Right kidney (tissue), 9 donors: ENCODE measurements at places on chromosomes 2 and 18.
A peak's percentile ranks its signal among the peaks of the same experiment; 100 is the strongest.

- no peak for DNase-seq
Measured at GRCh38 chr2:172305066-172305465, 122.3 kb upstream of the ITGA6 start.

GRCh38 chr2:24343225-24343882 lies 17.0 kb downstream of the ITSN2 start:
- DNase-seq, result no peak

DNA sequence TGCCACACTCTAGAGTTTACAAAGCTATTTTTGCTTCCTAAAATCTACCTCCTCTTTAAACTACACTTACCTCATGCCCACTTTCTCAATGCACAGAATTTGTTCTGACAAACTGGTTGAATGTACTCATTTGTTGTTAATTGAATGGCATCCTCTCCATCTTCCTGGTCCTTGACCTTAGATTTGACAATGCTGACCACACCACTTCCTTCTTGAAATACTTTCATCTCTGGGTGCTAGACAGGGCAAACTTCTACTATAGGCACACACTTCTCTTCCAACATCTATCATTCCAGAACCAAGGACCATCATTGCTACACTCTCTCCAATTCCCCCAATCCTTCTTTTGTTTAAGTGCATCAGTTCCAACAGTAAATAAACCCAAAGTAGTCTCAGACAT lies 22.3 kb downstream of the ARL5A start:
- no peak for DNase-seq

- DNase-seq, result no peak
Measured at GRCh38 chr2:12669036-12669435, 47.7 kb upstream of the TRIB2 start.

- no peak for DNase-seq
Measured at GRCh38 chr2:15584767-15585469, 6.8 kb upstream of the DDX1 start.

DNA sequence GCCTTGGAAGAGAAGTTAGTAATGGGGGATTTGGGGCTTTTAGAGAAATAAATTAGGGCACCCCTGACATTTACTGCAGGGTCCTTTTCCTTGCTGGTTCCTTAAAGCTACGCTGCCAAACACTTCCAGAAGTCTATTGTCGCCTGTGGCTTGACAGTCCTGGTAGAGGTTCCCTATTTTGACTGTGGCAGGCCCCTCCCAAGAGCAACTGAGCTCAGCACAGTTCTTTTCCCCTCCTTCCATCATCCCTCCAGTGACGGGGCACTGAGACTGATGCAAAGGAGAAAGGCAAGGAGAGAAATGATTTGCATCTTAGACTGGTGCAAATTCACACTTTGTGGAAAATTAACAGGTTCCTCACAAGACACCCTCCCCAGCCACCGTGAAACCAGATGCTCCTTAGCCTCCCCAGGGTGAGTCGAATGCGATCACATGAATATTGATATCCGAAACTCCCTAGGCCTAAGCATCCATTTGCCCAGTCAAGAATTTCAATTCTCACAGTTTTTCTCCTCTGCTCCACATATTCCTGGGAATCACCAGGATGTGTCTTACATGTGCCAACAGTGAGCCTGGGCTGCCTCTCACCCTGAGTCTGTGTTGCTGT lies 45.4 kb downstream of the RABL2A start:
- no peak for DNase-seq

GRCh38 chr2:40384714-40385113 lies 67.2 kb downstream of the SLC8A1 start:
- no peak for DNase-seq

DNA sequence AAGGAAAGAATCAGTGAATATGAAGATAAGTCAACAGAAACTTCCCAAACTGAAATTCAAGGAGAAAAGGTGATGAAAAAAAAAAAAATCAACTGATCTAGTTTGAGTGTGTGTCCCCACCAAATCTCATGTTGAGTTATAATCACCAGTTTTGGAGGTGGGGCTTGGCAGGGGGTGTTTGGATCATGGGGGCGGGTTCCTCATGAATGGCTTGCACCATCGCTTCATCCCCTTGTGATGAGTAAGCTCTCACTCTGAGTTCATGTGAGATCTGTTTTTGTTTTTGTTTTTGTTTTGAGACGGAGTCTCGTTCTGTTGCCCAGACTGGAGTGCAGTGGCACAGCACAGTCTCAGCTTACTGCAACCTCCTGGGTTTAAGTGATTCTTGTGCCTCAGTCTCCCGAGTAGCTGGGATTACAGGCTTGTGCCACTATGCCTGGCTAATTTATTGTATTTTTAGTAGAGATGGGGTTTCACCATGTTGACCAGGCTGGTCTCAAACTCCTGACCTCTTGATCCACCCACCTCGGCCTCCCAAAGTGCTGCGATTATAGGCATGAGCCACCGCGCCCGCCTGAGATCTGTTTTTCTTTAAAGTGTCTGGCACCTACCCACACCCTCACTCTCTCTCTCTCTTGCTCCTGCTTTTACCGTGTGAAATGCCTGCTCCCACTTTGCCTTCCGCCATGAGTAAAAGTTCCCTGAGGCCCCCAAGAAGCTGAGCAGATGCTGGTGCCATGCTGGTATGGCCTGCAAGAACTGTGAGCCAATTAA lies 4.0 kb upstream of the SLC66A2 start:
- DNase-seq, result no peak

- DNase-seq, result no peak
Measured at GRCh38 chr2:16861530-16861929, 195.9 kb upstream of the CYRIA start.

- DNase-seq, result no peak
Measured at GRCh38 chr2:9675415-9676351, 44.9 kb upstream of the YWHAQ start.

GRCh38 chr18:48539406-48540250 lies 797 bp downstream of the CTIF start:
- DNase-seq, result peak; percentile 82

DNA sequence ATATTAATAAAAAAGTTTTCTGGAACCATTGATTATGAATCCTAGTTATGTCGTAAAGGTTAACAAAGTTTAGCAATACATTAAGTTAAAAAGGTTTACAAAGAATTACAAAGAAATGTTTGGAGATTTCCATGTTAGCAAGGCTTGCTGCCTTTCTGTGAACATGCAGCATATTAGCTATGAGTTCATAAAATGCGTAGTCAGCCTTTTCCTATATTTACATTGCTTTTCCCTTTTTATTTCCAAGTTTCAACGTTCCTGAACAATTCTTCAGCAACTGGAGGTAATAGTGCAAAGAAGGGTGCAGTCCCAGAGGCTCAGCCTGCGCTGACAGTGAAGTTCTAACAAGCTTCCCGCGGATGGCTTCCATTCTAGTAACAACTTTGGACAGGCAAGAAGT lies 51.6 kb downstream of the WDSUB1 start:
- no peak for DNase-seq

DNA sequence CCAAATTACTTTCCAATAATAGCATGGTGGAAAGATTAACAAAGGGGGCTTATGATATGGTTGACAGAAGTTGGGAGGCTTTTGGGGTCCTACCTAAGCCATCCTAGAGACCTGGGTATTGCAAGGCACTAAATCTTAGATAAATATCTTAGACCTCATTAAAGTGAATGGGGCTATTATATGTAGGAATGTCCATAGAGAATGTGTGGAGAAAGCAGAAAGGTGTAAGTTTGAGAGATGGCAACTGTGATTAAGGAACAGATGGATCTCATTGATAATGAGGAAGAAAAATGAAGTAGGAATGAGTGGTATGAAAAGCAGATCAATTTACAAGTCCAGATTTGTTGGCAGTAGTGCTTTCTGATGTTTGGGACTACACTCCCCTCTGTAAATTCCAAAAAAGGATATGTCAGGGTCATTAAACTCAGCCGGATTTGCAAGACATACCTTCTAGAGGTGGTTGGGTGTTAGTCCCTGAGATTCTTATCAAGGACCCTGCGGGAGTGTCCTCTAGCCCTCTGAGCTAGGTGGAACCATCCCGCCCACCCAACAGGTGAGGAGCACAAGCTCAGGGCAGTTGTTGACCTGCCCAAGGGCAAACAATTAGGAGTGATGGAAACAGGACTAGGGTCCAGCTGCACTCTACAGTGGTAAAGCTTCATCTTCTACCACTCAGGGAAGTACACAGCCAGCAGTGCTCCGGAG lies 12.1 kb downstream of the TCF7L1 start:
- DNase-seq, result no peak

GRCh38 chr2:26875808-26876207 lies 27.9 kb downstream of the DPYSL5 start:
- no peak for DNase-seq

DNA sequence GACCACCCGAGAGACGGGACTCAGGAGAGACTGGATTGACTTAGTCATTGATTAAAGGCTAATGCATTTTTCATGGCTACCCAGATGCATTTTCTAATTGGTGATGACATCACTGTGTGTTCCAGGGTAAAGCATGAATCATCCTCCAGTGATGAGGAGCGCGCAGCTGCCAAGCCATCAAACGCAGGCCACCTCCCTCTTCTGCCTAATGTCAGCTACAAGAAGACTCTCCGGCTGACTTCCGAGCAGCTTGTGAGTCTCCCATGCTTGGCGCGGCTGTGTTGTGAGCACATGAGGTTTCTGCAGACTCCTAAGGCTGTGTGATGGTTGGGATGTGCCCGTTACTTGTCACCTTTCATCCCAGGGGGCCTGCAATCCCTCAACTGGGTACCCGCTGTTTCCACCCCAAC lies 56.4 kb downstream of the LPIN1 start:
- no peak for DNase-seq

GRCh38 chr2:207871911-207872310 lies 102.2 kb upstream of the FZD5 start:
- DNase-seq, result no peak

- no peak for DNase-seq
Measured at GRCh38 chr18:56632070-56633022, 6.0 kb downstream of the TXNL1 start.

DNA sequence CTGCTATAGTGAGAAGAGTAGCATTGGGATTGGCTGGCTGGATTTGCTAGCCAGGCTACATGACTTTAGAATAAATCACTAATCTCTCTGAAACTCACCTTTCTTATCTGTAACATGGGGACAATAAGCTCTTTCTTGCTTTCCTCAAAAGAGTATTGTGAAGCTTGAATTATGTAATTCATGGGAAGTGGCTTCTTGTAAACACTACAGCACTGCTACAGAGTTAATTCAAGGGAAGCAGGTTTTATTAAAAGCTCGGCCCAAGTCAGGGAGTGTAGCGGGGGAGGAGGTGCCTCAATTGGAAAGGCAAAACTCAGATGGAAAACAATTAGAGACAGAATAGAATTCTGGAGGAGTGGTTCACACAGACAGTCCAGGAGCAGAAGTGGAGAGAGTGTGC lies 100.9 kb upstream of the CELF4 start:
- no peak for DNase-seq

DNA sequence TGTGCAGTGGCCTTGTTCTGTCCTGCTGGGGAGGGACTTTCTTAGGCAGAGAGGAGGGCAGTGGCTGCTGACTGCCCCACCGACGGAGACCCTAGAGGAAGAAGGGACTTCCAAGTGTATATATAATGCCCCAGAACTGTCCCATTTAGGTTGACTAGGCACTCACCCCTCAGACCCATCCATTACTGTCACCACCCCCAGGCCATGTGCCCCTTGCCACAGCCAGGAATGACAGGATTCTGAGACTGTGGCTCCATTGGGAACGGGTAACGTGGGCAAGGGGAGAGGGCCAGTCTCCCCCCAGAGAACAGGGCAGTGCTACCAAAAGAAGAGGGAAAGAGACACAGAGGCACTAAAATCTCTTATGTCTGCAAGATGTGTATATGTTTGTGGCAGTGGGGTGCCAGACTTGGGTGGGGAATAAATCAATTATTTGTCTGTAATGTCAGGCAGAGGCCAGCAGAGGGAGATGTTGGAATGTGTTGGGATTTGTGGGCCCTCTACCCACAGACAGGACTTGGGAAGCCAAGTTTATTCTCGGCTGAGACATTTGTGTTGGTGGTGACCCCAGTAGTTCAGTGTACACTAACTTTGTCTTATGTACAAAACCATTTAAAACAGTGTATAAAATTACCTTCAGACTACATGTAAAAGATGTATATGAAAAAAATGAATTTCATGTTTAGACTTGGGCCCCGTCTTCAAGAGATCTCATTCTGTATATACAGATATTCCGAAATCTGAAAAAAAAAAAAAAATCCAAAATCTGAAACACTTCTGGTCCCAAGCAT lies 24.0 kb upstream of the TMEM37 start:
- DNase-seq, result peak; percentile 60

- DNase-seq, result no peak
Measured at GRCh38 chr2:174615871-174616436, 18.4 kb upstream of the WIPF1 start.

DNA sequence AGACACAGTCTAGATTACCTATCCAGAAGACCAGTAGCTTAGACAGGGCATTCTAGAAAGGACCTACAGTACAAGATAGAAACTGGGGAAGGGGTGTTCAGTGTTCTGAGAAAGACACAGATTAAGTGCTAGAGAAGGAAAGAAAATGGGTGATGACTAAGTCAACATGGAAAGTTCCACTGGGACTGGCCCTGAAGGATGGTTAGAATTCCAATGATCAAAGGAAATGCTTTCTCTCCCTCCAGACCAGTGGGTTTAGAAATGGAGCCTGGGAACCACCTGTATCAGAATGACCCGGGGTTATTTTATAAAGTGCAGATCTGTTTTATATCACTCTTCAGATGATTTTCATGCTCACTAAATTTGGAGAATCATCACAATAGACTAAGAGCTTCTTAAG lies 5.8 kb upstream of the COLEC12 start:
- no peak for DNase-seq

DNA sequence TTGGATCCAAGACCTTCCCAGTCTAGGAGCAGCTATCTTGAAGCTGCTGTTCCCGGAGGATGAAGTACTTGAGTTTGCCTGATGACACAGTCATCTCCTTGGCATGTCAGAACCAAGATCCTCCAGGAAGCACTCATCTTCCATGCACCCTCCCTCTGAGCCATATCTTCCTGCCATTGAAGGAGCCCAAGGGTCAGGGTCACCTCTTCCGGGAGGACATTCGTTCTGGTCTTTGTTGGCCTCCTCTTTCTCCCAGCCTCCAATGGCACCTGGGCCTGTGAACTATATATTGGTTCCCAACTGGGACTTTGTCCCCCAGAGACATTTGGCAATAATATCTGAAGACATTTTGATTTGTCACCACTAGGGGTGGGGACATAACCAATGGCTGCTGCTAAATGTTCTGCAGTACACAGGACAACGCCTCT lies 4.2 kb upstream of the MYO7B start:
- DNase-seq, result no peak

DNA sequence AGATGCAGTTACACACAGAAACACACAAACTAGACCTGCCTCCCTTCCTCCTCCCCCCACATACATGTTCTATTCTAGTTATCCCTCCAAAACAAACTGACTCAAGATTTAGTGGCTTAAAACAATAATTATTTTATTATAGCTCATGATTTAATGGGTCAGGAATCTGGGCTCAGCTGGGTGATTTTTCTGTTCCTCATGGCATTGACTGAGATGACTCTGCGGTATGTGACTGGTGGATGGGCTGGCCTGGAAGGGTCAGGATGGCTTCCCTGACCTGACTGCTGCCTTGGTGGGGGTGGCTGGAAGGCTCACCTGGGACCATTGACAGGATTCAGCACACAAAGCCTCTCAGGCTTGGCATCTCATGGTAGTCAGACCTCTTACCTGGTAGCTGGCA lies 33.7 kb upstream of the NTSR2 start:
- no peak for DNase-seq
